ENCODE measurements at places on chromosomes 4 and X. TPM values are rescaled to one million over a fixed set of nuclear protein-coding genes. Genes with fewer than 3 reads are reported as not detected.

Gene ADRA2C
- total RNA-seq: not detected

Gene NRK
- not detected for total RNA-seq

Gene GLOD5
- total RNA-seq: not detected

Gene GAGE2A
- not detected for total RNA-seq

Gene IL3RA
- 0.17 TPM for total RNA-seq

Gene CORIN
- total RNA-seq: 0.39 TPM

Gene BCAP31
- total RNA-seq: 141 TPM

Gene IL21
- not detected for total RNA-seq

Gene FAM149A
- total RNA-seq: 1.4 TPM

Gene TMEM150C
- not detected for total RNA-seq

Gene GAGE12F
- total RNA-seq: not detected

Gene EVC2
- total RNA-seq: 0.69 TPM

Gene ADH7
- not detected for total RNA-seq

Gene C4orf36
- 0.44 TPM for total RNA-seq

Gene IL1RAPL1
- total RNA-seq: not detected

Gene TCEAL9
- total RNA-seq: 1.5 TPM

Gene CT55
- not detected for total RNA-seq

Gene COL4A5
- total RNA-seq: not detected

Gene FGFBP1
- total RNA-seq: not detected

Gene SPOCK3
- total RNA-seq: not detected

Gene ALB
- not detected for total RNA-seq

Gene REELD1
- 0.28 TPM for total RNA-seq

Gene KLB
- not detected for total RNA-seq

Gene RGN
- not detected for total RNA-seq

Gene SRP72
- 124 TPM for total RNA-seq

Gene ADH1A
- not detected for total RNA-seq

Gene SFRP2
- not detected for total RNA-seq

Gene VCX3B
- not detected for total RNA-seq

Gene GPR143
- total RNA-seq: not detected

Gene CYP2U1
- total RNA-seq: 5.3 TPM

Gene APEX2
- total RNA-seq: 25.2 TPM

Gene TBX22
- not detected for total RNA-seq

Gene GYPA
- total RNA-seq: not detected

Gene GABRG1
- not detected for total RNA-seq

Gene FGF13
- not detected for total RNA-seq

Gene TRPC3
- 0.55 TPM for total RNA-seq

Gene FOXO4
- 22.1 TPM for total RNA-seq

Gene L1CAM
- 4.5 TPM for total RNA-seq

Gene PCDH18
- not detected for total RNA-seq

Gene MAGEH1
- 17.9 TPM for total RNA-seq

Gene PASD1
- not detected for total RNA-seq

Gene IDS
- 109 TPM for total RNA-seq

Gene GAGE12J
- not detected for total RNA-seq

Gene DAPP1
- 22.8 TPM for total RNA-seq

Gene XKRX
- total RNA-seq: 0.23 TPM

Gene TMEM271
- total RNA-seq: not detected

Gene NHS
- 1.2 TPM for total RNA-seq

Gene AADAT
- not detected for total RNA-seq

Gene SPANXA1
- not detected for total RNA-seq

Gene NOX1
- total RNA-seq: not detected

Gene JADE3
- total RNA-seq: 0.26 TPM

Gene PAGE2B
- 0.77 TPM for total RNA-seq
